COLO829 (cell line): ENCODE measurements at places on chromosomes 13 and 19.

- DNase-seq = no peak
These were observed 340.7 kb downstream of the MTUS2 start for GRCh38 chr13:29160862-29161261.

- DNase-seq = no peak
These were observed 94.6 kb downstream of the LRCH1 start for GRCh38 chr13:46647512-46648065.

- DNase-seq = no peak
These were observed 12.0 kb upstream of the CPB2 start for GRCh38 chr13:46116653-46117502.

DNA sequence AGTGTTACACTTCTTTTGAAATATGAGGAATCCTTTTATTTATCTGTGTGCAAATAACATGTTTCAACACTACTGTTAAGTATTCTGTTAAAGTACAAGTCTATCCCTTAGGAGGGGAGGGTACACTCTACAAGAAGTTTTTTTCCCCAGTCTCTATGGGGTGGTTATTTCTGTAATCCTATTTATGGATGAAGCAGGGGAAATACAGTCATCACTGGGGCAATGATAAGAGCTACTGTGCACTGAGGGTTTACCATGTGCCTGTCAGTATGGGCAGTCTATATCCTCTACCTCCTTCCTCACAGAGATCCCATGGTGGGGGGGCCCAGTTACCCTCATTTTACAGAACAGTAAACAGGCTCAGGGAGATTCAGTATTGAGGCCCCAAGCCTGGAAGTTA lies 16.6 kb upstream of the TRIM13 start:
- DNase-seq = no peak

- no peak for DNase-seq
These were observed 2.6 kb upstream of the HAUS5 start for GRCh38 chr19:35609851-35610353.

GRCh38 chr13:108155185-108156106 lies 59.9 kb downstream of the LIG4 start:
- peak; percentile 45 for DNase-seq
